Activated naive CD8-positive, alpha-beta T cell treated with anti-CD3 and anti-CD28 coated beads, Interleukin-2, amount 10 ng/mL, durations not matched to agents 7 days and 5 days (primary cell): ENCODE measurements at places on chromosomes 5 and 9.

DNA sequence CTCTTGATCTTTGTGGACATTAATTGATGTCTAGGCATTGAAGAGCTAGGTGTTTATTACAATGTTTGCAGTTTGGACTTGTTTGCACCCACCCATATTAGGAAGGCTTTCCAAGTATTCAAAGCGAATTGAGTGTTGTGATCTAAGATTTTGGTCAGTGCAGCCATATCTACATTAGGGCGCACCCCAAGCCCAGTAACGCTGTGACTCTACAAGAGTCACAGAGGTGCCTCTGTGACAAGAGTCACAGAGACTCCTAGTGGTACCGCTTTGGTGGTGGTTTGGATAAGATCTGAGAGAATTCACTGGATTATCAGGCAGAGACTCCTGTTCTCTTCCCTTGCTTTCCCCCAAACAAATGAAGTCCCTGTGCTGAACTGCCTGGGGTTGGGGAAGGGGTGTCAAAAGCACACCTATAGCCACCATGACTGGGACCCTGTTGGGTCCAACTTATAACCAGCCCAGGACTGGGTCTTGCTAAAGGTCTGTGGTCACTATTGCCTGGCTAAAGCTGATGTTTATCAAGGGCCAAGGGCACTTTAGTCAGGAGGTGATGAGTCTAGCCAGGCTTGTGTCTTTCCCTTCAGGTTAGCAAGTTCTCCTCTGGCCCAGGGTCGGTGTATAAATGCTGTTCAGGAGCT lies 114.1 kb upstream of the RIOK2 start:
- no peak overlapping the region for H3K4me3 ChIP-seq
- H3K27me3 ChIP-seq, result no peaks in the 10 kb centered on the region
- no peaks in the 10 kb centered on the region for H3K4me1 ChIP-seq
- no peak for DNase-seq

DNA sequence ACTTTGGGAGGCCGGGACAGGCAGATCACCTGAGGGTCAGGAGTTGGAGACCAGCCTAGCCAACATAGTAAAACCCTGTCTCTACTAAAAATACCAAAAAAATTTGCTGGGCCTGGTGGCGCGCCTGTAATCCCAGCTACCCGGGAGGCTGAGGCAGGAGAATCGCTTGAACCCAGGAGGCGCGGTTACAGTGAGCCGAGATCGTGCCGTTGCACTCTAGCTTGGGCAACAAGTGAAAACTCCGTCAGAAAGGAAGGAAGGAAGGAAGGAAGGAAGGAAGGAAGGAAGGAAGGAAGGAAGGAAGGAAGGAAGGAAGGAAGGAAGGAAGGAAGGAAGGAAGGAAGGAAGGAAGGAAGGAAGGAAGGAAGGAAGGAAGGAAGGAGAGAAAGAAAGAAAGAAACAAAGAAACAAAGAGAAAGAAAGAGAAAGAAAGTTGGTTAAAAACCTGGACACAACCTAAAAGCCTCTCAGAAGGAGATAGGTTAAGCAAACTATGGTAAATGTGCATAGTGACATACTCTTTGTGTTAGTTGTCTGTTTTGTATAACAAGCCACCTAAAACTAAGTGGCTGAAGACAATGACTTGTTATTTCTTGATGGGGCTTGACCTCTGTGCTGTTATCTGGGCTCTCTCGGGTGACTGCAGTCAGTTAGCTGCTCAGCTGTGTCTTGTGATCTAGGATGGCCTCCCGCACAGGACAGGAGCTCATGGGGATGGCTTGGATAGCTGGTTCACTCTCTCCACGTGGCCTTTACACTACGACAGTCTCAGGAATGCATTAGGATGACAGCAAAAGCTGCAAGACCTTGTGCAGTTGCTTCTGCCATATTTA lies 8.0 kb upstream of the MYO10 start:
- DNase-seq, result no peak
- no peaks in the 10 kb centered on the region for H3K4me1 ChIP-seq

GRCh38 chr9:122347348-122348287 lies 23.2 kb upstream of the PTGS1 start:
- peaks cover 11% of the 10 kb centered on the region for H3K27me3 ChIP-seq
- H3K4me3 ChIP-seq, result peak overlapping the region; percentile 85
- DNase-seq, result peak; percentile 38
- H3K27ac ChIP-seq, result peak overlapping the region; percentile 81
- H3K4me1 ChIP-seq, result peaks cover 27% of the 10 kb centered on the region

DNA sequence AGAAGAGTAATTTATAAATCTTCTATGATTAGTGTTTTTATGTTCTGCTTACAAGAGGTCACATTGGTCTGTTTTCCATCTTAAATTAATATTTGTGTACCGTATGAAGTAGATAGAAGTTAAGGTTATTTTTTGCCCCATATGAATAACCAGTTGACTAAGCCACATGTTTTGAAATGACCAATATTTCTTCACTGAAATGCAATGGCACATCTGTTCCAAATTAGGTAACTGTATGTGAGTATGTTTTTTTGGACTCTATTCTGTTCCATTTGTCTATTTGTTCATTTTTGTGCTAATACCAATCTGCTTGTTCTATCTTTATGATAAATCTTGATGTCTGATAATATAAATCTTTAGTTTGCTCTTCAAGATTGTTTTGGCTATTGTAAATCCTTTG lies 17.7 kb downstream of the JAK2 start:
- no peak for DNase-seq
- H3K27me3 ChIP-seq, result no peaks in the 10 kb centered on the region
- peaks cover 62% of the 10 kb centered on the region for H3K36me3 ChIP-seq
- H3K4me3 ChIP-seq, result no peak overlapping the region

GRCh38 chr5:75498208-75498777 lies 13.1 kb downstream of the CERT1 start:
- H3K27me3 ChIP-seq, result no peaks in the 10 kb centered on the region
- no peak overlapping the region for H3K4me3 ChIP-seq
- no peak for DNase-seq
- no peak overlapping the region for H3K27ac ChIP-seq
- H3K4me1 ChIP-seq, result peaks cover 3% of the 10 kb centered on the region

DNA sequence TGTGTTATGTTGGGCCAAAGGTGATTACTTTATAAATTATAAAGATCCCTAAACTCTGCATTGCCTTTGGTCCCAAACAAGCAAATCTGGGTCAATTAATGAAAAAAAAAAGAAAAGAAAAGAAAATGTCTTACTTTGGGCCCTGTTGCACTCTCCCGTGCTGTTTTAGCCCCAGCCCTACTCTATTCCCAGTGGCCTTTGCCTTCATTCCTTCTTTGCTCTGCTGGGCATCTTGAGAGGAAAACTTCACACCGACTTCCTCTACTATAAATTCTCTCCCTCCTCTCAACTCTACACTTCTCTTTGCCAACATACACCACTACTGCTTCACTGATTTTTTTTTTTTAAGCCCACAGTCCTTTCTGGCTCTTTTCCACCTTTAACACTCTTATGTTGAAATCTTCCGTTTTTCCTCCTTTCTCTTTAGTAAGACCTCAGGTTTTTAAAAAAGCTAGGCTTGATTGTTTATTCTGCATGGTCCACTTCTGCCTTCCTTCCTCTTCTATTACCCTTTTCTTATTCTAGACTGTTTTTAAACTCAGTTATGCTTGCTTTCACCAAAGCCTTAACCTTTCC lies 4.5 kb upstream of the MSMP start:
- H3K27ac ChIP-seq, result peak overlapping the region; percentile 50
- peak overlapping the region; percentile 77 for H3K4me3 ChIP-seq
- no peak for DNase-seq
- no peaks in the 10 kb centered on the region for H3K27me3 ChIP-seq
- peaks cover 14% of the 10 kb centered on the region for H3K36me3 ChIP-seq

DNA sequence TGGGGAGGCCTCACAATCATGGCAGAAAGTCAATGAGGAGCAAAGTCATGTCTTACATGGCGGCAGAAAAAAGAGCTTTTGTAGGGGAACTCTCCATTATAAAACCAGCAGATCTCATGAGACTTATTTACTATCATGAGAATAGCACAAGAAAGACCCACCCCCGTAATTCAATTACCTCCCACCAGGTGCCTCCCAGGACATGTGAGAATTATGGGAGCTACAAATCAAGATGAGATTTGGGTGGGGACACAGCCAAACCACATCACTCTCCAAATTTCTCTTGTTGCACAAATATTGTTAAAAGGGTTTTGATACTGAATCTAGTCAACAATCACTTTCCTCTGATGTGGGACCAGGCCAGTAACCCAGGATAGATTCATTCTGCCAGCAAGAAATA lies 1176.1 kb downstream of the CDH9 start:
- H3K4me3 ChIP-seq, result no peak overlapping the region
- H3K36me3 ChIP-seq, result no peaks in the 10 kb centered on the region
- H3K27ac ChIP-seq, result no peak overlapping the region

- no peaks in the 10 kb centered on the region for H3K4me1 ChIP-seq
- no peaks in the 10 kb centered on the region for H3K36me3 ChIP-seq
- H3K27ac ChIP-seq, result no peak overlapping the region
Observed at GRCh38 chr5:160352308-160352707, 18.1 kb downstream of the C1QTNF2 start.

DNA sequence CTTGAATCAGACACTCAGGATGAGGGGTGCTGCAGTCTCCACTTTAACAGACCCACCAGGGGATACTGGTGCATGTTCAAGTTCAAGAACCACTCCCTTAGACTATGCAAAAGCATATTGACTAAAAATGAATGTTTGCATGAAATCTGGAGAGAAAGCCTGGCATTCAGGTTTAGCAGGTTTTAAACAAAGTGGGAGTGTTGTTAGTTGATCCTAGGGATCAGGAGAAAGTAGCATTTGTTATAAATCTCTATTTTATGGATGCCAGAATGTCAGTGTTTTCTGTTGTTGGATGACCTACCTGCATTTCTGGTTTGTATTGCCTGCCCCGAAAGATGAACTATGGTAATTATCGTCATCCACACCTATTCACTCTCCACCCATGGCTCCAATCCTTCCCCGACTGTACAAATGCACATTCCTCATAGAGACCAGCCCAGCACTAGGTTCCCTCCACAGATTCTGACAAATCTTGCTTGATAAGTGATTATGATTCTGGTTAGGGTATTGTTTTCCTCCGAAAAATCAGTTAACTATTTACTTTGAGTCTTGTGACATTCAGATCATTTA lies 17.2 kb downstream of the TMEM252 start:
- no peak overlapping the region for H3K27ac ChIP-seq
- peaks cover 6% of the 10 kb centered on the region for H3K27me3 ChIP-seq
- DNase-seq, result no peak
- H3K36me3 ChIP-seq, result no peaks in the 10 kb centered on the region
- no peak overlapping the region for H3K4me3 ChIP-seq
- H3K4me1 ChIP-seq, result no peaks in the 10 kb centered on the region

DNA sequence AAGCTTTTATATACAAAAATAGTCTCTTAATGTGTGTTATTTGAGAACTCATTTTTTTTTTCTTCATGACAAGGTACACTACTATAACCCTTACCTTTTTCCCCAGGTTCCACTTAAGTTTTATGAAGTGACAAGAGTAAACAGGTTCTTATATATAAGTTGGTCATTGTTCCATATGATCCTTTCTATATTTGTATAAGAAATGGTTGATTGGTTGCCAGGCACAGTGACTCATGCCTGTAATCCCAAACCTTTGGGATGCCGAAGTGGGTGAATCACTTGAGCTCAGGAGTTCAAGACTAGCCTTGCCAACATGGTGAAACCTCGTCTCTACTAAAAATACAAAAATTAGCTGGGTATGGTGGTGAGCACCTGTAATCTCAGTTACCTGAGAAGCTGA lies 108.3 kb downstream of the PCSK1 start:
- H3K4me1 ChIP-seq, result no peaks in the 10 kb centered on the region
- no peak overlapping the region for H3K27ac ChIP-seq
- H3K27me3 ChIP-seq, result peaks cover 3% of the 10 kb centered on the region
- H3K4me3 ChIP-seq, result no peak overlapping the region
- no peak for DNase-seq

- H3K4me3 ChIP-seq, result no peak overlapping the region
- peaks cover 4% of the 10 kb centered on the region for H3K4me1 ChIP-seq
- no peaks in the 10 kb centered on the region for H3K27me3 ChIP-seq
Observed at GRCh38 chr5:80928073-80928472, 32.1 kb upstream of the RASGRF2 start.

GRCh38 chr9:116868201-116868600 lies 181.1 kb downstream of the TRIM32 start:
- H3K27me3 ChIP-seq, result no peaks in the 10 kb centered on the region
- H3K27ac ChIP-seq, result no peak overlapping the region
- no peaks in the 10 kb centered on the region for H3K36me3 ChIP-seq
- no peak for DNase-seq
- no peaks in the 10 kb centered on the region for H3K4me1 ChIP-seq

GRCh38 chr5:179763215-179763945 lies 30.4 kb upstream of the LTC4S start:
- H3K27ac ChIP-seq, result no peak overlapping the region
- peaks cover 38% of the 10 kb centered on the region for H3K4me1 ChIP-seq
- no peak for DNase-seq
- peaks cover 7% of the 10 kb centered on the region for H3K36me3 ChIP-seq
- no peaks in the 10 kb centered on the region for H3K27me3 ChIP-seq

DNA sequence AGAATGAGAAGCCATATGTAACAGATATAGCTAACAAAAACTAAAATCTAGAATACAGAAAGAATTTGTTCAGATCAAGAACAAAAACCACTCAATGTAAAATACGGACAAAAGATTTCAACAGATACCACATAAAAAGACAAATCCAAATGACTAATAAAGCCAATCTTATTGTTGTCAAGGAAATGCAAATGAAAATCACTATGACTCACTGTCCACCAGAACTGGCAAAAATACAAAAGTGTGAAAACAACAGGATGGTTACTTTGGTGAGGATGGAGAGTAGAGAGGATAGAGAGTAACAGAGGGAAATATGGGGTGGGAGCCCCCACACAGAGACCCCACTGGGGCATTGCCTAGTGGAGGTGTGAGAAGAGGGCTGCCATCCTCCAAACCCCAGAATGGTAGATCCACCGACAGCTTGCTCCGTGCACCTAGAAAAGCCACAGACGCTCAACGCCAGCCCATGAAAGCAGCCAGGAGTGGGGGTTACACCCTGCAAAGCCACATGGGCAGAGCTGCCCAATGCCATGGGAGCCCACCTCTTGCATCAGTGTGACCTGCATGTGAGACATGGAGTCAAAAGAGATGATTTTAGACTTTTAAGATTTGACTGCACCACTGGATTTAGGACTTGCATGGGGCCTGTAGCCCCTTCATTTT lies 15.2 kb upstream of the RHOBTB3 start:
- peaks cover 4% of the 10 kb centered on the region for H3K27me3 ChIP-seq
- no peak overlapping the region for H3K4me3 ChIP-seq
- no peak overlapping the region for H3K27ac ChIP-seq
- DNase-seq, result no peak
- peaks cover 4% of the 10 kb centered on the region for H3K36me3 ChIP-seq
- peaks cover 5% of the 10 kb centered on the region for H3K4me1 ChIP-seq

GRCh38 chr9:122236681-122237080 lies 7.9 kb upstream of the LHX6 start:
- no peak overlapping the region for H3K4me3 ChIP-seq
- H3K27ac ChIP-seq, result no peak overlapping the region
- peaks cover 5% of the 10 kb centered on the region for H3K27me3 ChIP-seq

GRCh38 chr9:105475302-105475701 lies 27.5 kb downstream of the FSD1L start:
- no peaks in the 10 kb centered on the region for H3K4me1 ChIP-seq
- H3K27ac ChIP-seq, result no peak overlapping the region
- DNase-seq, result no peak
- peaks cover 5% of the 10 kb centered on the region for H3K36me3 ChIP-seq

- H3K4me3 ChIP-seq, result peak within 1 kb of the TSS; percentile 87
- peak; percentile 67 for DNase-seq
- no peaks in the 10 kb centered on the region for H3K36me3 ChIP-seq
- peaks cover 3% of the 10 kb centered on the region for H3K4me1 ChIP-seq
- peaks cover 7% of the 10 kb centered on the region for H3K27me3 ChIP-seq
Observed at GRCh38 chr5:42756606-42757601, at the start of gene CCDC152. CCDC152 (plus strand) TSS chr5:42756818; CDS start chr5:42759122, 2,304 bp downstream.
